ENCODE measurements at places on chromosomes 2 and 18. TPM values are rescaled to one million over a fixed set of nuclear protein-coding genes. Genes with fewer than 3 reads are reported as not detected.

DNA sequence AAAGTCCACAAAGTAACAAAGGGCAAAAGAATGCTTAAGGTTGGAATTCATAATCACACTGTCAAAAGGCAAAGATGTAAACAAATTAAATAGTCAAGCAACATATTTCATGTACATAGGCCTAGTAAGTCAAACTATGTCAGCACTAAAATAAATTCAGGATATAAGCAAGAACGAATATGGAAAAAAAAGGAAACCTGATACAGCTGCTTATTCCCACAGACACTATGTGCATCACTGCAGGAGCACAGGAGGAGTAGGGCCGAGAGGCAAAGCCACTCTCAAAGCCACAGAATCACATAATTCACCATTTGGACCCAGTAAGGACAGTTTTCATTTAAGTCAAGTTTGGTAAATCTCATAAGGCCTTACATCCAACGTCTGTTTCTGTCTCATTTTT is 116.6 kb downstream of the SATB2 start:
- DNase-seq: no peak

Gene SIX3
- total RNA-seq: not detected

Gene CYP27A1
- 10.8 TPM for total RNA-seq

- no peak for DNase-seq
Measured at GRCh38 chr2:109058191-109058632, 69.2 kb upstream of the EDAR start.

DNA sequence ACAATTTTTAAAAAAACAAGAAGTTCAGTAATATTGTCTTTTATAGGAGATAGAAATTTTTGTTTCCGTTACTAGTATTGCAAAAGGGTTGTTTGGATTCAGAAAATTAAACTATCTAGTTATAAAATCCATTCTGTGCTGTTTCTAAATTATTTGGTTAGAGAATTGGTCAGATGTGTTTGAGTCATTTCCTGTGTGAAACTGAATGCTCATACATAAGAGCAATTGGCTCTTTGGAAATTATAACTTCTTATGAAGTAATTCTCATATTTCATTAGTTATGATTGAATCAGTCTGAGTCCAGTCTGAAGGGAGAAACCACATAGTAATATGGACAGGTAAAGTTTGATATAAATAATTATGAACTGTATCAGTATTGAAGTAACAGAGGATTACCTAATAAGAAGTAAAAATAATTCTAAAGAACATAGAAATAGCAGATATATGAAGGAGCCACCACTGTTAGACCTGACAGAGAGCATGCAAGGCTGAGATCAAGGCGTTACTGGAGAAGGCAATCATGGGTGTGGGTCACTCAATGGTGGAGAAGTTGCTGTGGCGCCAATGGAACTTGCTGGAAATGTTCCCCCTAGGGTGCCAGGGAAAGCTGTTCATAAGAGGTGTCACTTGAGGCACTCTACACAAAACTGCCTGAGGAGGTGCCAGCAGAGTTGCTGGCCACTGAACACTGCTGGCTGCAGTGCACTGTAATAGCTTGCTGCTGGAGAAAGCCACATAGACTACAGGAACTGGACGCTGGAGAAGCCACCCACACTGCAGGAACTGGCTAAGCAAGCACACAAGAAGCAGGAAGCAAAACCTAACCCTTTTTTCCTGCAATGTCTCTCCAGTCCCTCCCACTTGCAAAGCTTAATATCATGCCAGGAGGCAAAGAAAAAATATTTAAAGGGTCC is 18.0 kb upstream of the FAP start:
- no peak for DNase-seq

Gene BBS5
- 10.6 TPM for total RNA-seq

Gene KRTCAP3
- 2.5 TPM for total RNA-seq

- DNase-seq: no peak
Measured at GRCh38 chr18:10047237-10047636, 133.4 kb downstream of the VAPA start.

Gene EIF5B
- total RNA-seq: 26.3 TPM

GRCh38 chr2:62577994-62578781 is 72.2 kb upstream of the TMEM17 start:
- peak; percentile 77 for DNase-seq

GRCh38 chr18:9097349-9097748 is 5.2 kb upstream of the NDUFV2 start:
- DNase-seq: no peak

DNA sequence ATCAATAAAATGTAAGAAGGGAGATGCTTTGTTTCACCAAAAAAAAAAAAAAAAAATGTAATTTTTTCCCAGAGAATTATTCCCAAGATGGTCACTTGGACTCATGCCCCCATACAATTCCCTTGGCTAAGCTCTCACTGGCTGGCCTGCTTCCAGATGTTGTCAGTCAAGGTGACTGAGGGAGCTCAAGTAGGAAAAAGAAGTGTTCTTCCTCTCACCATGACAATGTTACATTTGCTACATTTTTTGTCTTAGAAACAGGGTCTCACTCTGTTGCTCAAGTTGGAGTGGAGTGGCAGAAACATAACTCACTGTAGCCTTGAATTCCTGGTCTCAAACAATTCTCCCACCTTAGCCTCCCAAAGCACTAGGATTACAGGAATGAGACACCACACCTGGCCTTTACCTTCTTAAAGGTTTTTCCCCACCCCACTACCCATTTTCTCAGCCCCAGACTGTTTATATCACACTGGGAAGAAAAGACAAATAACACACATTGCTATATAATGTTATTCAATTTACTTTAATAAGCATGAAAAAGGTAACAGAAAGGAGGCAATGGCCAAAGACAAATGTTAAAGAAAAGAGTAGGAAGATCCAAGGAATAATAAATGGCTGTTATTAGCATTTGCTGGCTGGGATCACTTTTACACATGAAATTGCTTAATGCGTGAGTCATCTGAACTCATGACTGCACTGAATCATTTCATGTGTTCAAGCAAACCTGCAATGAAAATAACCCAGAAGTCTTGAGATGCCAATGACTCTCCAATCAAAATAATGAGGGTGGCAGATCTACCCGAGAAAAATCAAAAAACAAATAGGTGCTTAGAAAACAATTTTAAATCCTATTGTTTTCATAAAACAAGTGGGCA is 45.2 kb downstream of the ACVR1 start:
- DNase-seq: peak; percentile 11

Gene RAB27B
- 10.5 TPM for total RNA-seq

- DNase-seq: no peak
Measured at GRCh38 chr18:3713166-3713565, 263.2 kb downstream of the TGIF1 start.

Gene EVA1A
- 10.7 TPM for total RNA-seq

DNA sequence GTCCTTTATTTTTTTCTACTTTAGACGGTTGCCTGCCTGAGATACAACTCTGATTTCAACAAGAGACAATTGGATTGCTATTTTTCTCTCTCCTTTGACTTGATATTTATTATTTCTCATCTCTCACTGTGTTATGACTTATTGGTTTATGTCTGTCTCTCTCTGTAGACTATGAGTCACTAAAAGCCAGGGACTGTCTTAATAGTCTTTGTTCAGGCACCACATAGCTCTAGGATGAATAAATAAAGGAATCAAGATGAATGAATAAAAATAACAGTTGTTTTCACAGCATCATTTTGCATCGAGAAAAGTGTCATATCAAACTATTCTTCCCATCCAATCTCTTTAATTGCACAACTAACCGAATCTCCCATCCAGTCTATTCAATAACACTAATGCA is 31.4 kb upstream of the CD28 start:
- DNase-seq: no peak

Gene ALKAL2
- total RNA-seq: 1.4 TPM

Gene SFT2D3
- 5.6 TPM for total RNA-seq

DNA sequence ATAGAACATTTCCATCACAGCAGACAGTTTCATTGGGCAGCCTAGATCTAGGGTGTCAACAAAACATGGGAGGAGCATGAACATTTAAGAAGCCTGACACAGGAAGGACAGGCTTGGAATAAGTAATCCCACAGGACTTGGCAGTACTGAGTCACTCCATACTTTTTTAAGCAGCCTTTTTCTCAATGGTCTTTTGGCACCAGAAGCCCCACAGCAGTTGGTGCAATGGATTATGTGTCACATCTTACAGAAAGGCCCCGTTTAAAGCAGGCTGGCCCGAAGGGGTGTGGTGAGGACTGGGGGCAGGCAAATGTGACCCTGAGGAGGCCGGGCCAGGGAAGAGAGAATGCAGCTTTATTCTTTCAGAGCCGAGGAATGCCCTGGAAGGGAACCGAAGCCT is 26.6 kb downstream of the SPTBN1 start:
- DNase-seq: peak; percentile 48

Gene FBXO15
- total RNA-seq: 1.5 TPM

- DNase-seq: no peak
Measured at GRCh38 chr18:49911427-49911826, 98.1 kb upstream of the ACAA2 start.

Gene CCDC121
- 6.3 TPM for total RNA-seq

Gene ANTXR1
- 110 TPM for total RNA-seq

DNA sequence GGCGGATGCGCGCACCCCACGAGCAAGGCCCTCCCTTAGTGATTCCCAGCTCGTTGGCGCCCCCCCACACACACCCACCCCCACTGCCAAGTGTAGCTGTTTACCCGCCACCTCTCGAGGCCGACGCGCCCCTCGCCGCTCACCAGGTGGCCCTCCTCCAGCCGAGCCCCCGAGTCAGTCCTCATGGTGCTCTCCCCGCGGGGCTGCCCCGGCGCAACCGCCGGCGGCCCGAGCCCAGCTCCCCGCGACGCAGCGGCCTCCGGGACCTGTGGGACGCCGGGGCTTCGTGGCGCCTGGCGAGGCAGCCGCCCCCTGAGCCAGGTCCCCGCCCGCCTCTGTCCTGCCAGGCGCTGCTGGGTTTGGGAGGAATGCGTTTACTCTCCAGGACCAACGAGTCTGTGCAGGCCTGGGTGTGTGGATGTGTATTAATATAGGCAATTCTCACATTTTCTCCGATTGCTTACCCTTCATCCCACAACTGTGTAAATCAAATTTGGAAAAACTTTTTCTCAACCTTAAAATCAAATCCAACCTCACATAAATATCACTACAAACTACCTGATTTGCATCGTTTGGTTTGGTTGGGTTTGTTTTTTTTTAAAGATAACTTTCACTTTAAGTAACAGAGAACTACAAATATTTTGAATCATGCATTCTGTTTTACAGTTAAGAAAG is at the start of gene TMEM237:
Gene TMEM237, minus strand, starts transcription at position 288 of the 675 bp plus-strand sequence. Its CDS starts 103 bp downstream, at position 185.
- DNase-seq: peak; percentile 23

DNA sequence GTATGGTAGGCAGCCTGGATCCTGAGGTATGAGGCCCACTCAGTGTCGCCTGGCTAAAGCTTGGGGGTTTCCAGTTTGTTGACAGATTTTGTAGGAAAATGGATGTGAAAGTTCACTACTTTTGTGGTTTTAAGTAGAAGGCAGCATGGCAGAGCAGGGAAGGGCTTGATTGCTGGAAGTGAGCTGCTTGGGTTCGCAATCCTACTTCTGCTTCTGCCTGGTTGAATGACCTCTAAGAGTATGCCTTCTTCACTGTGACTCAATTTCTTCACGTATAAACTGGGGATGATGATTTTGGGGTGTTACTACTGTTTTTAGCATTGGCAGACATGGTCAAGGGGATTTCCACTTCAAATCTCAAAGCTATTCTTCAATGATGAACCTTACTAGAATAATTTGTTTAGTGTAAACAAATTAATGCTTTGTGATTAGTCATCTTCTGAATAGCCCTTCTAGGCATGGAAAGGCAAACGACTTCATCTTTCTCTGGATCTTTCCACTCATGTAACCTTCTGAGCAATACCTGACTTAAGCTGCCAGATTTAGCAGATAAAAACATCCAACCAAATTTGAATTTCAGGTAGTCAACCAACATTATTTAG is 13.2 kb downstream of the BMP10 start:
- no peak for DNase-seq

Measured in skin of body (tissue), 3 donors.